CD4-positive, alpha-beta memory T cell (primary cell): ENCODE measurements at places on chromosomes 1 and 21.

DNA sequence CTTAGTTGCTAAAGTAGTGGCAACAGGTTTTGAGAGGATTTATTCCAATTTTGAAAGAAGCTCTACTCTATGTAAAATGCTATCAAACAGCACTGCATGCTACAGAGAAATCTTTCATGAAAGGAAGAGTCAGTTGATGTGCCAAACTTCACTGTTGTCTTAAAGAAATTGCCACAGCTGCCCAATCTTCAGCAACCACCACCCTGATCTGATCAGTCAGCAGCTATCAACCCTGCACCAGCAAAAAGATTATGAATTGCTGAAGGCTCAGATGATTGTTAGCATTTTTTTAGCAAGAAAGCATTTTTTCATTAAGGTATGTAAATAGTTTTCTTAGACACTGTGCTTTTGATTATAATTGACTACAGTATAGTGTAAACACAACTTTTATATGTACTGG is 49.6 kb downstream of the SLC9C2 start:
- DNase-seq: no peak

DNA sequence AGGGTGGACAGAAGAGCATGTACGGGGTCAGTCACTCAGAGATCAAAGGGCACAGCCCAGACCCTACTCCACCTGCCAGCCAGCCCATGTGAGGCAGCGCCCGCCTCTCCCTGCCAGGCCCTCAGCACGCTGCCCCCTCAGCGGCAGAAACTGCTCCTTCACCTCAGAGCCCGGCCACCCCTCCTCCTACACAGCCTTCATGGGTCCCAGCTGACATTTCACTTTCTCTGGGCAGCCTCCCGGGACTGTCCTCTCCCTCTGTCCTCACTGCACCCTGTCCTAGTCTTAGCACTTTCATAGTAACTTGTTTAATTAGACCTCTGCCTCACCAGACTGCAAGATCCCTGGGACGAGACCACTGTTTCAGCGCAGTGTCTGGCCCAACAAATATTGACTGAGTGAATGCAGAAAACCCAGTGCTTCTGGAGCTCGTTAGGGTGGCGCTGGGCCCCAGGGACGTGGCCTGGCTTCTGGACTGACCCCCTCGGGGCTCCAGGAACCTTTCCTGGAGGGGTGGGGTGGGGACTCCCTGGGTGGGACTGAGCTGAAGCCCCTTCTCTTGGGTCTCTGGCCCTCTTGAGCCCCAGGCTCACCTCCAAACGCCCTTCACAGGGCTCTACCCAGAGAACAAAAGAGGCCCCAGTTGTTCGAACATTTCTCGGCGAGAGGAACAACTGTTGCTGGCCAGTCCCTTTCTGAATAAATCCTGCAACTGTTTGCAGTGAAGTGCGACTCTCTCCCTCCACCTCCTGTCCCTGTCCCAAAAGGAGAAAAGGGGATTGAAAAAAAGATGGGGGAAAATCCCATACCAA is 114.9 kb downstream of the CASZ1 start:
- no peak for DNase-seq

DNA sequence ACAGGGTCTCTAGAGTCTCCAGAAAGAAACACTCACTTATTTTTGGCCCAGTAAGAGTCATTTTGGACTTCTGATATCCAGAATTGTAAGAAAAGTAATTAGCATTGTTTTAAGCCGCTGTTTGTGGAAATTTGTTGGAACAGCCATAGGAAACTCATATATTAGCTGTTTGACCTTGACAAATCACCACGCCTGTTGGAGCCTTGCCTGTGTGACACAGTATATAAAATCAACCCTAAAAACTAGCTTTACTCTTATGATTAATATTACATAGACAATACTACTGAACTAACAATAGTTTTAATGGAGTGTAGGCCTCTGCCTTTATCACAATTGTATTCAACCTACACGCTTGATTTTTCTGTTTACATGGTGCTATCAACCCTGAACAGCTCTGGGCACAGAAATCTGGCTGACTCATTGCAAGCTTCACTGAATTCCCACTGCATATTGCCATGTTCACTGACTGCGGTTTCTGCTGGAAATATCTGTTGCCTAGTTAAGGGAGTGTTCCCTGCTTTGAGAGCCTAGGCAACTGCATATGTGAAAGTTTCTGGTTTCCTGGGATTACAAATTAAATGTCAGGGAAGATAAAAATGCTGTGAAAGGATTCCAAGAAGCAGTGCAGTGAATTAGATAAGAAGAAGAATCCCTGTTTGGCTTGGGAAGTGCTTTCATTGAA is 419.5 kb upstream of the DEPDC1 start:
- no peak for DNase-seq

- no peak for DNase-seq
Observed at GRCh38 chr1:28807986-28808385, 4.0 kb upstream of the OPRD1 start.

DNA sequence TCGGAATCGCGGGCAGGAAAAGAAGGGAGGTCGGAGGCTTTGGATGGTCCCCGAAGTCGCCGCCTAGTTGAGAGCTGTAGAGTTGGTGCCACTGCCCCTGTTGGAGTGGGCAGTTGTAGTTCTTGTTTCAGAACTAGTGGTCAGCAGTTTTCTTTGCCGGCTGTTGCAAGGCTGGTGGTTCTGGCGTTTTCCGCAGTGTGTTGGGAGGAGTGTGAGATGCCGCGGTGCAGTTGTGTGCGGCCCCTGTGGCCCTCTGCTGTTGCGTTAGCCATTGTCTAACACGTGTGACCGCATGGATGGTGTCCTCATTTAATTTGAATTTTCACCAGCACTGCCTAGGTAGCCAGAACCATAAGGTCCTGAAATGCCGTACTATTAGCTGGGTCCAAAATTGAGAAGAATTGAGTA is 1.4 kb downstream of the ARF1 start:
- no peak for DNase-seq

- no peak for DNase-seq
Observed at GRCh38 chr1:20597650-20598049, 8.8 kb downstream of the CDA start.

GRCh38 chr1:15455522-15455921 is 1.0 kb upstream of the CELA2A start:
- DNase-seq: no peak

DNA sequence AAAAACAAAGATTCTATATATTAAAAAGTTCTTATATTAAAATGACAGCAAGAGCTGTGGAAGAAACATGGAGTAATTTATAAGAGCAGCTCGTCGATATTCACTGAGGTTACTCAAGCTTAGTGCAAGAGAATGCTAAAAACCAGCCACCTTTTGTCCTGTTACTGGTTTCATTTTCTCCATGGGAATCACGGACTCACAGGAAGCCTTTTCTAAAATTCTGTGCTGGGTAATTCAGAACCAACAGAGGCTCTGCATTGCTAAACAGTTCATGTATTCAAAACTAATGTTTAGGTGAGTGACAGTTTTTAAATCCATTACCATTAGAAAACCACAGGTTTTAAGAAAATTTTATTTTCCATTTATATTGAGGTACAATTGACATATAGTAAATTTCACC is 147.8 kb upstream of the MAP1LC3C start:
- DNase-seq: no peak

- DNase-seq: no peak
Observed at GRCh38 chr1:27374362-27375086, at the start of gene FCN3. Gene FCN3 (minus strand): TSS chr1:27374824. CDS start chr1:27374818, 6 bp downstream.

DNA sequence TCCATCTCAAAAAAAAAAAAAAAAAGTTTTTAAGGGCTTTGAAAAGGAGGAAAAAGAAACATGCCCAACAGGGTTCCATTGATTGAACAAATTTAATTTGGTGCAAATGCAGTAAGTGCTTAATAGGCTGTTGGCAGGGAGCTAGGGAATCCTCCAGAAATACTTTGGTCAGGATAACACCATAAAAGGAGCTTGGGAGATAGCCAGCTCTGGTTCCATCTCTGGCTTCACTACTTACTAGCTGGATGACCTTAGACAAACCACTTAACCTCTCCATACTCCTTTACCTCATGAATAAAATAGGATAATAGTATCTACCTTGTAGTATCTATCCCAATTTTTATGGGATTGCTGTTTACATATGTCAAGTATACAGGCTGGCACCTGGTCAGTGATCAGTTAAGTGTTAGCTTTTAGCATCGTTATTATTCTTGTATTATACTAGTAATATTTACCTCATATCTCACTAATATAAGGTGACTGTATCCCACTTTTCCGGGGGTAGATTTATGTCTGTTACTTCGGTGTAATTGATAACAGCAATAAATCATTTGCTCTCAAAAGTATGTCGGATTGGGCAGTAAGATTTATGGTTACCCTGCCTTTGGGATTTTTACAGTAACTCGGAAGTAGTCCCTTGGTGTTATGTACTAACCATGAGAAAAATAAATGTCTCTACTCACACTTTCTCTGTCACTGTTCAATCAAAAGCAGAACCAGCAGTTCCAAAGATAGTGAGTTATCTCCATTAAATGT is 36.4 kb downstream of the BTG3 start:
- no peak for DNase-seq

DNA sequence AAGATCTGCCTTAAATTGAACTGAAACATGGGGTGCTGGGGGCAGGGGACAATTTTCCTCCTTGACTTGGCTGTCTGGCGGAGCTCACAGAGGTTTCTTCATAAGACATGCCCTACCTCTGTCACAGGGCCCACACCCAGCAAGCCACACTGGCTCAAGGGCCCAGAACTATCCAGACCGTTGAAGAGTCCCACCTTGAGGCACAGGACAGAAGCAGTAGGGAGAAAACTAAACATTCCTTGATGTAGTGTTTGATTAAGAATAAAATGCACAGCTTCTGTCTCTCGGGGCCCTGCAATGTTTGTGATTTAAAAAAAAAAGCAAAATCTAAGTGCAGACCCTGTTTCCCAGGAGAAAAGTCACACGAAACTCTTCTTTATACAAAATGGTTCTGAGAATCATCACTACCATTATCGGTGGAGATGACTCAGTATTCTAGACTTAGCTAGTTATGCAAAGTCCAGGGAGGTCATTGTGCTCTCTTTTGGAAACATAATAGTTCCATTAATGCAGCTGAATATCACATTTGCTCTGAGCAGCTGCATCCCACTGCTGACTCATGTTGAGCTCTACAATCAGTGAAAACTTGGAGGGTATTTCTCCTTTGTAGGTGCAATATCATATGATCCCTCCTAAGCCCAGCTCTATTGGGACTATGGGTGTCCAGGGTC is 53.6 kb upstream of the DIRAS3 start:
- no peak for DNase-seq

DNA sequence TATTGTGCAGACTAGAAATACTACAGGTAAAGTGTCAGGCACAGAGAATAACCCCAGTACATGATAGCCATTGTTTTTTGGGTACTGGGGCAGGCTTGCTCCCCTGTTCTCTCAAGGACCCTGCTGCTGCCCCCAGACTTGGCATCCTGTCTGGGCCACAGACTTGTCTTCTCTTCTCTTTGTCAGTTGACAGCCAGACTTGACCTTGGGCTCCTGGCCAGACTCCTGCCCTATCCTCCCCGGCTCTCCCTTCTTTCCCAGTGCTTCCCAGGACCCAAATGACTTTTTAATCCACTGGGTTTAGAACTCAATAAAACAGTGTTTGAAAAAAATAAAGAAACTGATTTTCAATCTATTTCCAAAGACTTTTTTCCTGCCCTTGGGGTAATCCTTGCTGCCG is 43.2 kb downstream of the ZSCAN20 start:
- DNase-seq: no peak

DNA sequence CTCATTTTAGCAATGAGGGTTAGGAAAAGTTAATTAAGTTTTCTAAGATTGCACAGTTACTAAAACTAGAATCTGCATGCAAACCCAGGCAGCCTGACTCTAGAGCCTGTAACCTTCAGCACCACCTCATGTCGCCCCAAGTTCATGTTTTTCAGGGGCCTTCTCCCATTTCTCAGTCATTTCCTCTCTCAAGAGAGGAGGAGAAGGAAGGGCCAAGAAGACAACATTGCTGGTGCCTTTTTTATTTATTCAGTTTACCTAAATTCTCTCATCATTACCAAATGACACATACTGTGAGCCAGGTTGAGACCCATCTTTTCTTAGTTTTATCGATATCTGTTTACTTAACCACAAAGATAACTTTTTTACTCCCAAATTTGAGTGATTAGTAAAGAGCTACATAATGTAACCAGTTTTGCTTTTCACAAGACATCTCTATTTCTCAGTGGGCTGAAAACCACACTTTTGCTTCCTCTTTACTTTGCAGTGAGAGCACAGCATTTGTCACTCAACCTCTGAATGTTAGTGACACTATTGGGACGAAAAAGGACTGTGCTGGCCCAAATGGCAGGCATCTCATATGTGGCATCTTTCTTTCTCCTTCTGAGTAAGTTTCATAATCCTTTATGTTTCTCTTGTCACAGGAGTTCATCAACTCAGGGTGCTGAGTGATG is at the start of gene CD101:
Gene CD101, plus strand, starts transcription at position 507 of the 674 bp plus-strand sequence. Its CDS starts 58 bp downstream, at position 565.
- DNase-seq: peak; percentile 17

DNA sequence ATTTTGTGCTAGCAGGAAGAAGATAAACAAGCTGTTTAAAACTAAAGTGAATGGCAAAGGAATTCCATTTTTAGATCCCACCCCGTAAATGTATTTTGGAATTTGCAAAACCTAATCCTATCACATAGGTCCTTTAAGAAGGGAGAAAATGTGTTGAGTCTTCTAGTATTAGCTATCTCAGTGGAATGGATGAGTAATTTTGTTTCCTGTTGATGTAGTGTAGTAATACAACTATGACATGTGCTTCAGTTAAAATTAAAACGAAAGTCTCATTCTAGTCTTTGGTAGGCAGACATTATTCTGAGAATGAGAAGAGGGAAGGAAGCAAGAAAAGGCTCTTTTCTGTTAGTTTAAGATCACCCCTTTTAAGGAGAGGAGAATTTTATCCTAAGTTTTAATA is 265.9 kb upstream of the C1orf105 start:
- no peak for DNase-seq

- no peak for DNase-seq
Observed at GRCh38 chr1:26148887-26149286, 10.0 kb upstream of the FAM110D start.

GRCh38 chr1:110485725-110486124 is 33.2 kb downstream of the KCNA10 start:
- DNase-seq: no peak

DNA sequence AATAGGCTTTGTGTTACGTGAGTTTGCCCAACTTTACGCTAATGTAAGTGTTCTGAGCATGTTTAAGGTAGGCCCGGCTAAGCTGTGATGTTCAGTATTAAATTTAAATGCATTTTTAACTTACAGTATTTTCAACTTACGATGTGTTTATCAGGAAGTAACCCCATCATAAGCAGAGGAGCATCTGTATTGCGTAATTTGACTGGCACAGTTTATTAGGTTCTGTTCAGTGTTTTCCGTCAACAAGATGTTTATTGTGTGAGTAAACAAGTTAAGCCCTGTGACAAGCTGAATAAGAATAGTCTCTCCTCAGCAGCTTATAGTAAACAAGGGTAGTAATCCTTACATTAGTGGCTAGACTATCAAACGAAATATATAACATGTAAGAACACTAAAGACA is 27.2 kb upstream of the SHISA4 start:
- no peak for DNase-seq

GRCh38 chr1:201551877-201552731 is 13.2 kb downstream of the NAV1 start:
- no peak for DNase-seq

GRCh38 chr1:91827087-91827458 is 58.9 kb downstream of the TGFBR3 start:
- no peak for DNase-seq
